ENCODE measurements at places on chromosomes 1 and 21.

- no peak for DNase-seq
These were observed 152.3 kb downstream of the FCRL5 start for GRCh38 chr1:157399984-157400382.

DNA sequence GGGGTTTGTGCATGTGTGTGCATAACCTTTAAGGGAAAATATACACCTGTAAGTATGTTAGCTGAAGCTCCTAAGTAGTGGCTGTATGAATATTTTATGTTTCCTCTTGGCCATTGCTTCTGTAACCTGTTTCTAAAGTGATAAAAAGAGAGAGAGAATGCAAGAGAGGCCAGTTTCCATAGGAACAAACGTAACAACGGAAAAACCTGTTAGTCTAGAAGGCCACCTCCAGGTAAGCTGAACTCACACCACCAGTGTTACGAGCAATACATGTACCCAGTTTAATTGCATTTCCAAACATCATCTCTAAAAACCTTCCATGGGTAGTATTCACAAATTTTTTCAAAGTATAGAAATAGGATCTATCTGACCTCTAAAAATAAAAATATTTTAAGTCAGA is 63.1 kb downstream of the PLPPR4 start:
- DNase-seq, result no peak

GRCh38 chr1:56575865-56576264 is 3.5 kb downstream of the PLPP3 start:
- DNase-seq, result no peak

GRCh38 chr1:2160451-2161300 is 33.9 kb downstream of the FAAP20 start:
- no peak for DNase-seq

- DNase-seq, result no peak
These were observed 41.4 kb downstream of the MTARC1 start for GRCh38 chr1:220828179-220828490.

- DNase-seq, result no peak
These were observed 419.9 kb upstream of the DAB1 start for GRCh38 chr1:57843760-57844159.

GRCh38 chr1:115211071-115211745 is 121.9 kb upstream of the TSPAN2 start:
- DNase-seq, result no peak

DNA sequence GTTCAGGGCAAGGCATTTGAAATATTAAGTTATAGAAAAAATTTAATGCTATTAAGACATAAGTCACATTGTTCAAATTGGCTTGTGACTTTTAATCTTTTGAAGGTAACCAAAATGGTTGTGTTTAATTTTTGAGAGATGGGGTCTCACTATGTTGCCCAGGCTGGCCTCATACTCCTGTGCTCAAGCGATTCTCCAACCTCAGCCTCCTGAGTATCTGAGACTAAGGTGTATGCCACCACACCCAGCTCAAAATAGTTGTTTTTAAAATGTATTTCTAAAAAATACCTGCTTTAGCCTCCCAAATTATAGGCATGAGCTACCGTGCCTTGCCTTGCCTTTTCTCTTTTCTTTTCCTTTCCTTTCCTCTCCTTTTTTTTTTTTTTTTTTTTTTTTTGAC is 26.0 kb upstream of the CHAF1B start:
- no peak for DNase-seq

- DNase-seq, result no peak
These were observed 104.7 kb downstream of the HIVEP3 start for GRCh38 chr1:41813755-41814745.

- DNase-seq, result no peak
These were observed 37.6 kb upstream of the EPHA8 start for GRCh38 chr1:22525646-22526045.

DNA sequence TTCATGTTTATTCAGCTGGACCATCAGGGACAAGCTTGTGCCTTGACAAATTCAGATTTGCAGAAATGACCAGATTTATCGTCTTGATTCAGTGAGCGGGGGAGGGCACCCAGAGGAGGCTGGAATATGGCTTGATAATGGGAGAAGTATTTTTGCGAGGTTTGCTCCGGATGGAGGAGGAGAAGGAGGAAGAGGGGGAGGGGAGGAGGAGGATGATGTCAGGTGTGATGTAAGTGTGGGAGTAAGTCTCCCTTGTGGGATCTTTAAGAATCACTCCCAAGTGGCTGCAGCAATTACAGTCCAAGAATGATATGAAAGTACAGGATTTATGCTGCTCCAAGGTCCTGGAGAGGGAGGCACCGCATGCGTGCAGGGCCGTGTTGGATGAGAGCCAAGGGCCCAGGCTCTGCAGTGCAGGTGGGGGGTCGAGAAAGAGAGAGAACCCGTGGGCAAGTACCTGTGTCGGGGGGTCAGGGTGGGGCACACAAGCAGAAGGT is 5.6 kb upstream of the ZNF496 start:
- no peak for DNase-seq

DNA sequence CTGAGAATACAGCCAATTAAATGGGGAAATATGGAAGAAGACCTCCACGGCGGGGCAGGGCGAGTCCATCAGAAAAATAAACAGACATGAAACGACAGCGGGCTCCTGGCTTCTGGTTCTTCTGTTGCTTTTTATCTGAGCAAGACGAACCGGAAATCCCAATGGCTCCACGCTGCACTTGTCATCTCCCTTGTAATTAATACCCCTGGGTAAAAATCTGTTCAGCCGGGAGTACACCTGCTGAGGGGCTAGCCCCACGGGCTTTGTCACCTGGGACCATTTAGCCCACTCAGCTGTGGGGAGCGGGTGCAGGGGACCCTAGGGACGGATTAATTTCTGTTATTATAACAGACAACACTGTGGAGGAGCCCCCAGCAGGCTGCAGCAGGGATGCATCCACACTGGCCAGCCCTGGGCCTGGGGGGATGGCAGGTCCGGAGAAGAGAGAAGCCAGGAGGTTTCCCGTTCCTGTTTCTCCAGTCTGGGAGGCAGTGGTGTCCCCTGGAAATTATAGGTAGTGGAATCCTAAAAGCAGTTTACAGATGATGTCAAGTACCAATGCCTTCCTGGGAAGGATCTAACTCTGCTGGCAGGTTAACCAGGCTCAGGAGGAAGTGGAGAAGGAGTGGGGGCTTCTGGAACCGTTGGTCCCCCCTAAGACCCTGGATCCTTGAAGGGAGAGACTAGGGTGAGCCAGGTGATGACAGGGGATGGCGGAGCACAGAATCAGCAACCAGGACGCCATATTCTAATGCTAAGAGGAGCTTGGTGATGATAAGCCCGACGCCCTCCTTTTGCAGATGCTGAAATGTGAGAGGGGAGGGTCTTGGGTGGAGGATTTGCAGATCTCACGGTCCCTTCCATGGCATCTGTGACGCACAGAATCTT is 566.1 kb downstream of the PTPRU start:
- no peak for DNase-seq

- no peak for DNase-seq
These were observed 2.2 kb upstream of the KANK4 start for GRCh38 chr1:62321446-62321845.

DNA sequence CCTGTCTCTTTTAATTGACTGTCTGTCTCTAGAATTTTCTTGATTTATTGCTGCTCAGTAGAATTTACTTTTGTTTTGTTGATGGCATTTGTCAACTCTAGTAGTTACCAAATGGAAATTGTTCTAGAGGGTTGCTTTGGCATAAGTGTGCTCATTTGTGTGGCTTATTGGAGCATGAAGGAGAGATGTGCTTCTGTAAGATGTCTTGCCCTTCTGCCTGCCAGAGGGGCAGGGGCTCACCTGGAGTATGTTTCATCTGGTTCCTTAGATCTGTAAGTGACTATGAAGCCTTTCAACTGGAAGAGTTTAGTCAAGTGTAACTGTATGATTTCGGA is 345.5 kb downstream of the DISC1 start:
- no peak for DNase-seq

DNA sequence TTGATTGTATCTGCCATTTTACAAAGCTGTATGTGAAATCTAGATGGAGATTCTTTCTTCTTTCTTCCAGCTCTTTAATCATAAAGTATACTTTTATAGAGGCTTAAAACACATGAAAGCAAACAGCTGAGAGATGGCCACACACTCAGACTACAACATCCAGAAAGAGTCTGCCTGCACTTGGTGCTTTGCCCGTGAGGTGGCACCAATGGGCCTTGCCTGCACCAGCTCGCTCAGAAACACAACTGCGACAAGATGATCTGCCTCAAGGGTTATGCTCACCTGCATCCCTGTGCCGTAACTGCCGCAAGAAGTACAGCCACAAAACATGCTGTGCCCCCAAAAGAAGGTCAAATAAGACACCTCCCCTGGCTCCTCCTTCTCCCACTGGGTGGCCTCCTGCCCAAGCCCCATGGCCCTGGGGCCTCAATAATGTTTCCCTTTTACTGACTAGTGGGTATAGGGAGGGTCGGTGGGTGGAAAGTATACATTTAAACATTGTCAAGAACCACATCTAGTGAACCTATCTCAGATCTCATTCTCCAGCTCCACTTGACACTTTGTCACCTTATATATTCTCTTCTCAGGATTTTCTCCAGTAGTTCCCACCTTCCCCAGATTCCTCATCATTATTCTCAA is 66.7 kb upstream of the ANGPTL3 start:
- DNase-seq, result no peak

GRCh38 chr1:98342566-98342965 is 319.0 kb upstream of the SNX7 start:
- no peak for DNase-seq

DNA sequence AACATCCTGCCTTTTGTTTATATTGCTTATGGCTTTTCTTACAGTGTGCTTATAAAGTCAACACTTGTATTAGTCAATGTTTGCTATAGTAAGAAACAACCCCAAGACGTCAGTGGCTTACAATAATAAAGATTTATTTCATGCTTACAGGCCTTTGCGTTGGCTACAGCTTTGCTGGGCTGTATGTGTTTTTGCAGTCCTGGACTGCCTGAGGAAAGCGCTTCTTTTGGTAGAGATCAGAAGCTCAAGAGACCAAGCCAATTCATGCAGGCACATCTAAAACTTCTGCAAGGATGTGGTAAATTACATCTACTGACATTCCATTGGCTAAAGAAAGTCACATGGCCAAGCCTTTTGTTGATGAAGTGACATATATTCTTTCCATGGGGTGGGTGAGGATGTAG is 17.5 kb upstream of the PRKAA2 start:
- no peak for DNase-seq

DNA sequence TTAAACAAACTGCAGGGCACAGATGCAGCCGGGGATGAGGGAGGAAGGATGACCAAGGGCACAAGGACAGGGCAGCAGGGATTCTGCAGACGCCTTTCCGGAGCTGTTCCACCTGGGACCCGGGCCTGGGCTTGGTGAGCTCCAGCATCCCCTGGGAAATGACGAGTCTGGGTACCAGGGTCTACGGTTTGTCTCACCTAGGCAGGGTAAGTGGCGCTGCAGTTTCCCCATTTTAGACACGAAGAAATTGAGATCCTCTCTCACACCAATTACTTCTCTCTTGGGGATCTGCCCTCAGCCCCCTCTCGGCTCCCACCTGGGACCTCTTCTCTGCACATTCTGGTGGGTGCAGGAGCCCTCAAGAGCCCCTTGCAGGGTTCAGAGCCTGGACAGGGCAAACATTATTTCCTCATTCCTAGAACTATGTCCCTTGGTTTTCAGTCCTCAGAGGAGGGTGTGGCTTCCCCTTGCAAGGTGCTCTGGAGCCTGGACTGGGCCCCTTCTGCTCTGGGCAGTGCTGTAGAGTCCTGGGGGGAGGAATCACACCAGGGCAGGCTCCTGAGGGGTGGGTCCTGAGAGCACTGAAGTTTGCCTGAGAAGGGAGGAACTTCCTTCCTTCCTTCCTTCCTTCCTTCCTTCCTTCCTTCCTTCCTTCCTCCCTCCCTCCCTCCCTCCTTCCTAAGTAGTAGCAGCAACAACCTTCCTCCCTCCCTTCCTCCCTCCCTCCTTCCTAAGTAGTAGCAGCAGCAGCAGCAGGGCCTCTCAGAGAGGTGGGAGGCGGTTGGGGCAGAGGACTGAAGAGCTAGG is 16.0 kb downstream of the RAP1GAP start:
- DNase-seq, result no peak

- no peak for DNase-seq
These were observed 12.7 kb downstream of the GPR3 start for GRCh38 chr1:27405074-27405473.

GRCh38 chr1:20233394-20233793 is 47.1 kb upstream of the PLA2G2C start:
- DNase-seq, result no peak

- DNase-seq, result no peak
These were observed 56.4 kb upstream of the ADORA3 start for GRCh38 chr1:111559736-111560279.

DNA sequence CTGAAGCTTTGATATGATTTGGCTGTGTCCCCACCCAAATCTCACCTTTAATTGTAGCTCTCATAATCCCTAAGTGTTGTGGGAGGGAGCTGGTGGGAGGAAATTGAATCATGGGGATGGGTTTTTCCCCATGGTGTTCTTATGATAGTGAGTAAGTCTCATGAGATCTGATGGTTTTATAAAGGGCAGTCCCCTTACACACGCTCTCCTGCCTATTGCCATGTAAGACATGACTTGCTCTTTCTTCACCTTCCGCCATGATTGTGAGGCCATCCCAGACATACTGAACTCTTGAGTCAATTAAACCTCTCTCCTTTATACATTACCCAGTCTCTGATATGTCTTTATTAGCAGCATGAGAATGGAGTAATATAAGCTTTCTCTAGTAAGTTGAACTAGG is 261.9 kb downstream of the HLX start:
- DNase-seq, result no peak

- no peak for DNase-seq
These were observed 12.7 kb upstream of the PRELP start for GRCh38 chr1:203462878-203463277.

- DNase-seq, result no peak
These were observed 760 bp upstream of the NPHP4 start for GRCh38 chr1:5992814-5993555.

Data from stimulated activated CD4-positive, alpha-beta T cell treated with anti-CD3 and anti-CD28 coated beads, Interleukin-1b, Interleukin-23, amount 100 ng/mL, for 1 hour (primary cell).